ENCODE measurements at places on chromosomes 11 and 22. TPM values are rescaled to one million over a fixed set of nuclear protein-coding genes. Genes with fewer than 3 reads are reported as not detected.

Gene APOC3
- not detected for total RNA-seq

Gene APOA5
- not detected for total RNA-seq

Gene PTGDR2
- total RNA-seq = 0.21 TPM

Gene SMDT1
- 62.9 TPM for total RNA-seq

Gene RIMBP3C
- total RNA-seq = 0.32 TPM

Gene TEF
- 8.6 TPM for total RNA-seq

Gene GLYATL1B
- not detected for total RNA-seq

Gene OR52A1
- total RNA-seq = not detected

Gene CSF2RB
- 7.0 TPM for total RNA-seq

Gene BTBD18
- not detected for total RNA-seq

Gene COPB1
- 92.8 TPM for total RNA-seq

Gene OR8B8
- not detected for total RNA-seq

Gene SLC6A5
- not detected for total RNA-seq

Gene PNPLA3
- not detected for total RNA-seq

All from aorta (tissue), 5 donors.